Activated T-helper 1 cell treated with anti-CD3 and anti-CD28 coated beads, Interleukin-2, amount 50 U/mL, for 16 hours (primary cell): ENCODE measurements at places on chromosomes 6 and 20.

DNA sequence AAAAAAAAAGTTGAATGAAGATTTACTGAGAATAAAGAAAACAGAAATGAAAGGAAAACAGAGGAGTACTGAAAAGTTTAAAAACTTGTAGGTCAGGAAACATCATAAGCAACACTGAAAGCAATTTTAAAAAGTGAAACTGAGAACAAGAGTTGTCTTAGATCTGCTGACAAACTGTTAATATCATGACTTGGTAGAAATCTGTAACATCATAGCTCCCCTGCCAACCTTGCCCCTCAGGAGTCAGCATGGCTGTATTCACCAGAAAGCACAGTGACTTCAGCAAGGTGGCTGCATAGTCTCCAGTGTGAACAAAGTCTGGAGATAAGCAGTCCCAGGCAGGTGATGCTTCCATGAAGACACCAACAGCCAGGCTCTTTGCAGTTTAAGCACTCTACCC is 5.3 kb downstream of the NAA20 start:
- DNase-seq: no peak

DNA sequence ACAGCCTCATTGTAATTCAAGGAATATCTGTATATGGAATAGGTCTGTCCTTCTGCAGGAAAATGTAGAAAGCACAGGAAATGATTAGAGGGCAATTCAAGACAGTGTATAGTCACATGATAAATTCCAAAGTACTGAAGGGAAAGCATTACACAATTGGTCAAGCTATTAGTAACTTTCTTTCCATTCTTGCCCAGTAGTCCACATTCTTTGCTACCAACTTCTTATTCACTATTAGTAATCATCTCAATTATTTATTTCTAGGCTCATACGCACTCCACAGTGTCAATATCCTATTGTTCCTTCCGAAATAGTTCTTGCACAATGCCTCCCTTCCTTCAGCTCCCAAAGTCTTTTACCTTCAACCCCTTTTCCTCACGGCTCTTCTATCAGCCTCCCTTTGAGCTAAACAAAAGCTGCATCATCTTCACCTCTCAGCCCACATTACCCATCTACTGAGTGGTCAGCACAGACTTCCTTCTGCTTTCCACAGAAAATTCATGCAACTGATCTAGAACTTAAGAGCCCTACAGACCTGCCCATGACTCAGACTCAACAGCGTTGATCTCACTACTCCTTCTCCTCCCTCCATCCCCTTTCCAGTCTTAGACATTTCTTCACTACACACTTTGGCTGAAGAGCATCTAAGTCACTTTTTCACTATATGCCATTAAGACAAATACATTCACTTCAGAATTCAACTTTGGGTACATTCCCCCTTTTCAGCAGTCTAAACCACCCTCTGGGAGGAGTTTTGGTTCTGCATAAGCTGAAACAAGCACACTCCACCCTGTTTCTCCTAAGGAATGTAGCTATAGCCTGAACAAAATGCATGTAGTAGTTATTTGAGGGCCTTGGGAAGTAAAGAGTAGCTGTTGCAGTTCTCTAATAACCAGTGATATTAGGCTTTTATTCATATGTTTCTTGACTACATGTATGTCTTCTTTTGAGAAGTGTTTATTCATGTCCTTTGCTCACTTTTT is 157.9 kb downstream of the KIF16B start:
- DNase-seq: no peak

- DNase-seq: no peak
Measured at GRCh38 chr6:73514746-73515110, 6.1 kb downstream of the EEF1A1 start.

DNA sequence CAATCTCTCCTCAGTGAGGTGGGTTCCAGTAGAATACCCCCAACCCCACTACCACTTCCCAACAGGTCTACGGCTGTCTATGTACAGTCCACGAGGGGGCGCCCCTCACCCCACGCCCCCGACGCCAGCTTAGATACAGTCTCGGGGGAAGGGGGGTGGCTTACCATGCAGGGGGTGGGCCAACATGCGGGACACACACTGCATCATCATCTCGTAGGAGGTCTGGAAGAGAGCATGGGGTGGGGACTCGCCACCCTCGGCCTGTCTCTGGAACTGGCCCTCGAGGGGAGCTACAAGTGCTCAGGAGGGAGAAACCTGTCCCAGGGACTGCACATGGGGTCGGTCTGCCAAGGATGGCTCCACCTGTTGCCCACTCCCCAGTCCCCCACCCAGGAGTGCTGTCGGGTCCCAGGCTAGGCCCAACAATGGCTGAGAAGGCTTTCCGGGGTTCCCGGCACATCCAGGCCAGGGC is 8.5 kb downstream of the MTCH1 start:
- no peak for DNase-seq

DNA sequence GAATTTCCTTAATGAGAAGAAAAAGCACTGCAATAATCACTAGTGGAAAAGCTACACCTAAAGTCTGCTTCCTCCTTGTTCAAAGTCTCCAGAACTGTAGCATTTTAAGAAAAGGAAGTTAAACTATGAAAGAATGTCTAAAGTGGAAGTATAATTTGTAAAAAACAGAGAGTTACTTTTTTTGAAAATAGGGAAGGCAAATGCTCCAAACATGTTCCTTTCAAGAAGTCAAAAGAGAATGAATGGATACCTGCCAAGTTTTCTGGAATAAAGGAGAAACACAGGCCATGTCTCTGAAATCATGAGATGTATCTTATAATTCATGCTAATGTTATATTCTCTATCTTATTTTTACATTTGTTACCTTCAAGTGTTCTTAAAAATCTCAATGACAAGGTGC is 60.7 kb upstream of the ADGRG6 start:
- DNase-seq: no peak

DNA sequence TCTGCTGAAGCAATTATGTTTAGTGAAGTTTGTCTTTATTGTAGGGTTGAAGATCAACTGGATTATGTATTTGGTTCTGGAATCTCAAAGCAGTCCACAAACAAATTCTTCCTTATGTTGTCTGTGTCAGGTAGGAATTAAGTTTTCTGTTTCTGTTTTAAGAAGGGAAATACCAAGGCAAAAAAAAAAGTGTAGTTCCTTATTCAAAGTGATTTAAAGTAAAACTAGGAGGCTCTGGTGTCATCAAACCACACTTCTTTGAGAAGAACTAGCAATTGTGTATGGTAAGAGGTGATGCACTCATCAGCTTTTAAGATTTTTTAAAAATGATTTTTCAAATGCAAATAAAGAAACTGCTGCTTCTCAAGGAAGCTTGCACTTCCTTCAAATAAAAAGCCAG is 1.9 kb downstream of the FAM135A start:
- no peak for DNase-seq

DNA sequence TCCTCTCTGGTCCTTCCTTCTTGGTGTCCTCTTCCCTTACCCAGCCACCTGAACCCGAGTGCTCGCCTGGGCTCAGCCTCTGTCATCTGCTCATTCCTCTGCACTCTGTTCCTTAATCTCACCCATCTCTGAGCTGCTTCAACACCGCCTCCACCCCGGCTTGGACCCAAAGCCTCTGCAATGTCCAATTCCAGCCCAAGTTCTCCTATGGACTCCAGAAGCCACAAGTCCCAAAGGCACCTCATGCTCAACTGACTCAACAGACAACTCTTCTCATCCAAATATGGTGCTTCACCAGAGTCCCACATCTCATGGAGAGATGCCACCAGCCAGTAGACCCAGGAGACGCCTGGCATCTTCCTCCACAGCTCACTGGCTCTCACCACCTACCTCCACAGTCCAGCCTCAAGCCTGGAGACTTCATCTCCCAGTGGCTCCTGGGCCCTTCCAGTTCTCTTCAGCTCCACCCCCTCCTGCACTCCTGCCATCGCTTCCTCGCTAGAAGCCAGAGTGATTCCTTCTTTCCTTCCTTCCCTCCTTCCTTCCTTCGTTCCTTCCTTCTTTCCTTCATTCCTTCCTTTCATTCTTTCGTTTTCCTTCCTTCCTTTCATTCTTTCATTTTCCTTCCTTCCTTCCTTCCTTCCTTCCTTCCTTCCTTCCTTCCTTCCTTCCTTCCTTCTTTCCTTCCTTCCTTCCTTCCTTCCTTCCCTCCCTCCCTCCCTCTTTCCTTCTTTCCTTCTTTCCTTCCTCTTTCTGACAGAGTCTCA is 40.9 kb upstream of the NNAT start:
- no peak for DNase-seq

DNA sequence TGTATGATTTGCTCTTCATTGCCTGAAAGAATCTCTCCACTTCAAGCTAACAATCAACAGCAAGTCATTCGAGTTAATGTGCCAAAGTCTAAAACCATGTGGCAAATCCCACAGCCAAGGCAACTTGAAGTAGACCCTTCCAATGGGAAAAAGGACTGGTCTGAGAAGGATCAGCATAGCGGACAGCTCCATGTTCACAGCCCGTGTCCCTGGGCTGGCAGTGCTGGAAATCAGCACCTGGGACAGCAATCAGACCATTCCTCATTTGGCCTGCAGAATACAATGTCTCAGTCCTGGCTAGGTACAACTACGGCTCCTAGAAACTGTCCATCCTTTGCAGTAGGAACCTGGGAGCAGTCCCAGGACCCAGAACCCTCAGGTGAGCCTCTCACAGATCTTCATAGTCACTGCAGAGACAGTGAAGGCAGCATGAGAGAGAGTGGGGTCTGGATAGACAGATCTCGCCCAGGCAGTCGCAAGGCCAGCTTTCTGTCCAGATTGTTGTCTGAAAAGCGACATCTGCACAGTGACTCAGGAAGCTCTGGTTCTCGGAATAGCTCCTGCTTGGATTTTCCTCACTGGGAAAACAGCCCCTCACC is 1.1 kb downstream of the GJA10 start:
- no peak for DNase-seq
